ENCODE measurements at places on chromosomes 7 and 10.

- DNase-seq, result no peak
Observed at GRCh38 chr10:9222917-9223316, 1168.4 kb downstream of the GATA3 start.

DNA sequence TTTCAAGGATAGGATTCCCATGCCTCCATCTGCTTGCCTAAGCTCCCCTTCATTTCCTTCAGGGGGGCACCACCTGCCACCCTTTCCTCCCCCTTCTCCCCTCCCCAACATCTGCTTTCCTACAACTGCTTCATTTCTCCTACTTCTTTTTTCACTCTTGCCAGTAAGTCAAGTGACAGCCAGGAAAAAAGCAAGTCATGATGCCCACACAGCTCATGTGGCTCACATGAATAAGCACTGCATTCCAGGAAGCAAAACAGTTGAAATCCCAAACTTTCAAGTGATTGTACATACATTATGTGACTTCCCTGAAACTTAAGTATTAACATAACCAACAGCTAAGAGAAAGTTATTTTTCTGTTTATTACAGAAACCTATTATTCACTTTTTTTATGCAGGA lies 78.6 kb downstream of the TNS3 start:
- DNase-seq, result no peak

GRCh38 chr10:58662314-58662713 lies 149.6 kb downstream of the BICC1 start:
- DNase-seq, result no peak

GRCh38 chr10:51273574-51273973 lies 199.3 kb downstream of the PRKG1 start:
- DNase-seq, result no peak

DNA sequence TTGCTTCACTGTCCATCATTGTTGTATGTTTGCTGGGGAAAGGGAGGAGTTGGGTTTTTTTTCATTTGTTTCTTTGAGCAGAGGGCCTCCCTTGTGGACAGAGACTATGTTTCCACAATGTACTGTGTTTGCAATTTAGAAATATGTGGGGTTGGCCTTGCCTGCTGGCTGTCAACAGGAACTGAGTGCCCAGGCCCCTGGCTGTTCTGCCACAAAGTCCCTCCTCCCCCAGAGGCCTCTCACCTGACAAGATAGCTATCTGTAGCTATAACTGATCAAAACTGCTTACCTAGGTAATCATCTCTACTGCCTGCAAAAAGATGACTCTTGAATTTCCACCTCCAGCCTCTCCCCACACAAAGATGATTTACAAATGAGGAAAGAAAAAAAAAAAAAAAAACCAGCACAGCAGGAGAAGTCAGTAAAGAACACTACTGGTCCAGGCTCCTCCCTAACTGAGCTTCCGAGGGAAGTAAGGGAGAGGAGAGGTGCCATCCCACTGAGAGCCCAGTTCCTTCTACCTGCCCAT lies 121.8 kb downstream of the SGMS1 start:
- DNase-seq, result no peak

GRCh38 chr7:151038951-151039849 lies 9.1 kb upstream of the ASIC3 start:
- no peak for DNase-seq

DNA sequence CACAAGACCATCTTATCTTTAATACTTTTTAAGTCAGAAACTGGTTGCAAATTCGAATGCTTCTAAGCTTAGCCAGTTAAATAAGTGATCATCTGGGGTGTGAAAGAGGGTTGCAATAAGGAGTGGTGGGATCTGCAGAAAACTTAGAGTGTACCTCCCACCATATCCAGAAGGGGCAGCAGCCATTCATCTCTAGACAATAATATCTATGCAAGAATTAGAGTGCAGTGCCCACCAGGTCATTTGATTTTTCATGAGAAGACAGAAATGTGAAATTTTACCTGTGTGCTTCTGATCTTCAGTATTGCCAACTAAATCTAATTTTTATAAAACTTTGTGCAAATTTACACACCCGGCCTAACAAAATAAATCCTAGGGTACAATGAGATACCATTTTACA lies 127.2 kb upstream of the SP4 start:
- no peak for DNase-seq

DNA sequence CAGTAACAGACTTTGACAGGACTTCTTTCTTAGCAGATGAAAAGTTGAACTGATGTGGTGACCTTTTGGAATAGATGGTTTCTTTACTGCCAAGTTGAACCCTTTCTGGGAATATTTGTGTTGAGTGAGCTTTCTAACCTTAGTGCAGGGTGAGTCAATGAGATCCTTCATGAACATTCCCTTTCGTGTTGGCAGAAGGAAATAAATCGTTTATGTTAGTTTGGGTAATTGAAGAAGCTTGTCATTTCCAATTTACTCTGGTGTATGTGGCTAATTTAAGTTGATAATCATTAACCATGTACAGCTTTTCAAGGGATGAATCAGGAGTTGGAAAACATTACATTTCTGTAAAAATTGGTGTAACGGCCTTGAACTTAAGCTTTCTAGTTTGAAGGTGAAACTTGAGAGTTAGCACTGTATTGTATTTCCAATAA lies 43.4 kb downstream of the PTTG1IP2 start:
- DNase-seq, result no peak

GRCh38 chr10:6665847-6666246 lies 85.8 kb upstream of the PRKCQ start:
- DNase-seq, result no peak

GRCh38 chr10:124574456-124575070 lies 112.9 kb downstream of the LHPP start:
- no peak for DNase-seq

GRCh38 chr7:41298409-41298808 lies 404.5 kb downstream of the INHBA start:
- no peak for DNase-seq

DNA sequence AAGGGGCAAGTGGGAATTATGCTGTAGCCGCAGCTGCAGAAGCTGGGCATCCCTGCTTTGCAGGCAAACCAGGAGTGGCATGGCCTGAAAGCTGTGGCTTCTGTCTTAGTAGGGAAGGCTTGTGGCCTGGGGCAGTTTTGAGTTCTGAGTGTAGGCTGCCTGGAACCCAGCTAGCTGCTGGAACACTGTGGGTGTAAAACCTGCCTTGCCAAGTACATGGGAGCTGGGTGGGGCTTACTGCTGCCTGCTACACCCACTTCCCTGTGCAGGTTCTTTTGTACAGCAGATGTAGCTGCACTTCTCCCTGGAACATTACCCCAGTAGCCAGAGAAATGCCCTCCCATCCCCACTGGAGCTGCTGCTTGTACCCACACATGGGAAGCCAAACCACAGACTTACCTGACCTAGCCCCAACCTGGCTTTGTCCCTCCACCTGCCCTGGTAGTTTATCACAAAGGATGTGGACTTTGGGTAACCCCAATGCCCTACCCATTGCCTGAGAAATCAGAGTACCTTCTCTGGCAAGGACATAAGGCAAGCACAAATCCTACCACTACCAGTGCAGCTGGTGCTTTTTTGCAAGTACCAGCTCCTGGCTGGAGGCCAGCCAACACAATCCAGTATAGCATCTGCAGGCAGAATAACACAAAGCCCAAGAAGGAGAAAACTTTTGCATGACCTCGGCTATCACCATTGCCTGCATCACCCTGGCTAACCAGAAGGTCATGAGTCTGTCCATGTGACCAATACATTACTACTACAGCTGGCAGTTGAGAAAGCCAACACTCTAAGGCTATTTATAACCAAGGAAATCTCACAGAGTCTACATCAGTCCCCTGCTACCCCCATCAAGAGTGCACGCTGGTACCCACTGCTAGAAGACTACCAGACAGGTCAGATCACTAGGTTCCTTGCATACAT lies 26.5 kb upstream of the PPP1R3A start:
- DNase-seq, result no peak

- no peak for DNase-seq
Observed at GRCh38 chr7:78253850-78254725, 455.5 kb downstream of the PHTF2 start.

GRCh38 chr10:69957886-69958555 lies 94.6 kb upstream of the MACROH2A2 start:
- DNase-seq, result peak; percentile 16

DNA sequence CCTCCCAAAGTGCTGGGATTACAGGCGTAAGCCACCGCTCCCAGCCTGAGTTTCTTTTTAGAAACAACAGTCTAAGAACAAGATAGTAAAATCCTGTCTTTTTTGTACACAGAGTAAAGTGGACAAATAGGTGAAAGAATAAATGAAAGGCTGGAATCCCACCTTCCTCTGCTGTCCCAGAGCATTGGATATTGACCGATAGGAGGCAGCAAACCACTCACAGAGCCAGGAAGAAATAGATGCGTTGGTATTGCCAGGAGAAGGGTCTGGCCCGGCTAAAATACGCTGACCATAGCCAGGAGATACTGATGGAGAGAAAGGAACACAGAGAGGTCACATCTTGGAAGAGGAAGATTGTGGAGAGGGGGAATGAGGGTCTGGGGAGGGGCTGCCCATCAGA lies 11.4 kb upstream of the ZNF12 start:
- DNase-seq, result no peak

DNA sequence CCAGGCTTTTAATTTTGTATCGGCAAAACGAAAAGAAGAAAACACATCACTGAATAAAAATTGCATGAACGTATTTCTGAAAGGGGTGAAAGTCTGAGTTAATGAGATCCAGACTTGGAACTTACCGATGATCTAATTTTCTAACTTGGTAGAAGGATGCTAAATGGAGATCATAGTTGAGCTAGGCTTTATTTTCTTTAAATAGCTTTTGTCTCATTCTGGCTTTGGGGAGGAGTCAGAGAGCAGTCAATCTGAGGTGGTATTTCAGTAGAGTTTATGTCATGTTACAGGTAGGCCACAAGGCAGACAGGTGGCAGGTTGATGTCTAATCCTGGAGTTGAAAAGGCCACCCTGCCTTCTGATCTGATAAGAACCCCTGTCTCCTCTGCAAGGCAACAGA lies 161.9 kb downstream of the KIAA1217 start:
- DNase-seq, result no peak

GRCh38 chr10:122154031-122154544 lies 117.0 kb upstream of the BTBD16 start:
- no peak for DNase-seq

- DNase-seq, result no peak
Observed at GRCh38 chr7:135859538-135859937, 110.9 kb upstream of the FAM180A start.

DNA sequence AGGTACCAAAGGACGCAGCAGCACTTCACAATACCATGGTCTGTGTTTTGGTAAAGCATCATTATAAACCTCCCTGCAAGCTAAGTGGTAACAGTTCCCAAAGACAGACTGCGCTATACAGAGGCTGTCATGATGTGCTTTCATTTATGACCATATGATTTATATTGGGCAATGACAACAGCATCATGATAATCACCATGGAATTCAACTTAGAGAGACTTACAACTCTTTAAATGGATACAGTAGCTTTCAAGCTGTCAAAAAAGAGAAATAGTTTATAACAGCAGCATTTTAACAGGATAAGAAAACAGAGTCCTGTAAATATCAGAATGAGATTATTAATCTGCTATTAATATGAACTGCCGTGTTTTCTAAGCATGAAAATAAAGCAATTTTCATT lies 341.7 kb downstream of the GPR37 start:
- no peak for DNase-seq

GRCh38 chr7:104642560-104642959 lies 314.2 kb downstream of the LHFPL3 start:
- DNase-seq, result no peak

DNA sequence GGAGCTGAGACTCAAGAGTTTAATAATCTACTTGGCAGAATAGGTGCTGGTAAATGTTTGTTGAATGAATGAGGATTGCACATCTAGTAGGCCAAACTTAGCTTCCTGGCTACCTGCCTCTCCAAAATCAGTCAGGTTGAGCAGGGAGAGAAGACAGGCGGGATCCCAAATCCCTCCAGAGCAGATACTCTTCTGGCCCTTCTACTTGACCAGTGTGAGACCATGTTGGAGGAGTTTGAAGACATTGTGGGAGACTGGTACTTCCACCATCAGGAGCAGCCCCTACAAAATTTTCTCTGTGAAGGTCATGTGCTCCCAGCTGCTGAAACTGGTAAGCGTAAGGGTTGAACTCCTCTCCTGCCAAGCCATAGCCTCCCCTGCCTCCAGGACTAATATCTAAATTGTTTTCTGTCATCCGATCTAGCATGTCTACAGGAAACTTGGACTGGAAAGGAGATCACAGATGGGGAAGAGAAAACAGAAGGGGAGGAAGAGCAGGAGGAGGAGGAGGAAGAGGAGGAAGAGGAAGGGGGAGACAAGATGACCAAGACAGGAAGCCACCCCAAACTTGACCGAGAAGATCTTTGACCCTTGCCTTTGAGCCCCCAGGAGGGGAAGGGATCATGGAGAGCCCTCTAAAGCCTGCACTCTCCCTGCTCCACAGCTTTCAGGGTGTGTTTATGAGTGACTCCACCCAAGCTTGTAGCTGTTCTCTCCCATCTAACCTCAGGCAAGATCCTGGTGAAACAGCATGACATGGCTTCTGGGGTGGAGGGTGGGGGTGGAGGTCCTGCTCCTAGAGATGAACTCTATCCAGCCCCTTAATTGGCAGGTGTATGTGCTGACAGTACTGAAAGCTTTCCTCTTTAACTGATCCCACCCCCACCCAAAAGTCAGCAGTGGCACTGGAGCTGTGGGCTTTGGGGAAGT lies 2.2 kb upstream of the MBLAC1 start:
- no peak for DNase-seq

- peak; percentile 54 for DNase-seq
Observed at GRCh38 chr10:47360419-47361040, 12.4 kb downstream of the RBP3 start.

- DNase-seq, result no peak
Observed at GRCh38 chr7:141122736-141123135, 48.9 kb downstream of the TMEM178B start.

DNA sequence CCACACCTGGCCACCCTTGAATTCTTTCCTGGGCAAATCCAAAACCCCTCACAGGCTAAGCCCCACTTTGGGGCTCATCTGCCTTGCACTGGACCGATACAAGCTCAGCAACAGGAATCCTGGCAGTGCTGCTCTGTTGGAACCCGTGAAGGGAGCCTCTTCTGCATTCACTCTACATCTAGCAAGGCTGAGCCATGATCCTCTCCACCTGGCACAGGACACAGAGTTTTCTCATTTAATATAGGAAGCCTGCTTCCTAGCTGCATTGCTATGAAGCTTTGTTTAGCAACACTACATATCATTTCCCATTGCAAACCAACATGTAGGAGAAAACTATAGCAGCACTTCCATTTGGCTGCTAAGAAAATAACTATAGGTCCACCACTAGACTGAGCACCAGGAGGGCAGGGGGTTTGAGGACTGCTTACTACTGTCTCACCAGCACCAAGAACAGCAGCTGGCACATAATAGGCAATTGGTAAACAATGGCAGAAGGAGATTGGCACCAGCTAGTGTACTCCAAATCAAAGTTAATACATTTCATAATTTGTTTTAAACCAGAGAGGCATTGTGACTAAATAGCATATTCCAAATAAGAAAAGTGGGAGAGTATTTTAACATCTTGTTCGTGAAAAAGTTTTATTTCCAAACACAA lies 56.1 kb downstream of the CPVL start:
- DNase-seq, result no peak

GRCh38 chr7:65503434-65504152 lies 129.9 kb downstream of the ZNF92 start:
- no peak for DNase-seq

- no peak for DNase-seq
Observed at GRCh38 chr7:78073609-78074382, 275.2 kb downstream of the PHTF2 start.

- DNase-seq, result no peak
Observed at GRCh38 chr7:111697771-111698170, 135.5 kb upstream of the IMMP2L start.

All from type B pancreatic cell (in vitro differentiated cells).